ENCODE measurements at places on chromosomes 4 and X.

DNA sequence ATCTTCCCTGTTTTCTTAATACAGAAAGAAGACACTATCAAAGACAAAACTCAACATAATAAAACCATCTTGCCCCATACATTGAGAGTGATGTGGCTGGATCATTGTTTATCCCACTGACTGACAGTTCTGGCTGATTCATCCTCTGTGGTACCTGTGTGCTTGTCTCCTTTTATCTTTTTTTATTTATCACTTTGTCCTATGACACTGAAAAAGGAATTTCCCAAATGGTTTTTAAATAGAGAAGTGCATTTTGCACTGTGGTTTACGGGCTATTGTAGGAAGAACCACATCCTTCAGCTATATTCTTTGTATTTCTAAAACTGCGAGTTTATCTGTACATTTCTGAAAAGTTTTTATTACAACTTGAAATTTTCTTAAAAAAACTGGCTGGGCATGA is 15.0 kb downstream of the TTC29 start:
- no peak for DNase-seq

DNA sequence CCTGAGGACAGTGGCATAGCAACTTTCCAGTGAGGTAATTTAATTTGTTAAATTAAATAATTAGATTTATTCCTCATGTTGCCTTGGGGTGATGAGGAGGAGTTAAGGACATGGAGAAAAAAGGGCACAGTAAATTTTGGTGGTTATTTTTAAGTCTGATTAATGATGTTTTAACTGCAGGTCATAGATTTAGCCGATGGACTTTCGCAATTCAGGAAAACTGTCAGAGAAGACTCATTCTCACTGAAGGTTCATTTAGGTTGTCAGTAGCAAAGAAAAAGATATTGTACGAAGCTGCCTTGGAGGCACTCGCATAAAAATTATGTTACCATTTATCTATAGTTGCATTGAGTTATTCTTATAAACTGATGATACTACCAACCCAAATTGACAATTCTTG is 164.2 kb upstream of the PITX2 start:
- DNase-seq, result no peak

DNA sequence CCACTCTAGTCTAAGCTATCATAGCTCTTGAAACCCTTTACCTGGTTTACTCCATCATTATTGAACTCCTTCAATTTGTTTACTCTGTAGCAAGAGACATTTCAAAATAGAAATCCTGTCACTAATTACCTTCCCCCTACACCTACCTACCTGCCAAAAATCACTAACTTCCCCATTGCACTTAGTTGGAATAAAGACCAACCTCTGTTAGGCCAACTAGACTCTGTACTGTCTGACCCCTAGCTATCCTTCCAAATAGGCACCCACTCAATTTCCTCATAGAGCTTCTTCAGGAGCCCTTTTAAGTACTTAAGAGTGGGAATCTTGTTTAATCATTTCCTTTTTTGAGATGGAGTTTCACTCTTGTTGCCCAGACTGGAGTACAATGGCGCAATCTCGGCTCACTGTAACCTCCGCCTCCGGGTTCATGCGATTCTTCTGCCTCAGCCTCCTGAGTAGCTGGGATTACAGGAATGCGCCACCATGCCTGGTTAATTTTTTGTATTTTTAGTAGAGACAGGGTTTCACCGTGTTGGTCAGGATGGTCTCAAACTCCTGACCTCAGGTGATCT is 8.9 kb upstream of the CDKL2 start:
- no peak for DNase-seq

DNA sequence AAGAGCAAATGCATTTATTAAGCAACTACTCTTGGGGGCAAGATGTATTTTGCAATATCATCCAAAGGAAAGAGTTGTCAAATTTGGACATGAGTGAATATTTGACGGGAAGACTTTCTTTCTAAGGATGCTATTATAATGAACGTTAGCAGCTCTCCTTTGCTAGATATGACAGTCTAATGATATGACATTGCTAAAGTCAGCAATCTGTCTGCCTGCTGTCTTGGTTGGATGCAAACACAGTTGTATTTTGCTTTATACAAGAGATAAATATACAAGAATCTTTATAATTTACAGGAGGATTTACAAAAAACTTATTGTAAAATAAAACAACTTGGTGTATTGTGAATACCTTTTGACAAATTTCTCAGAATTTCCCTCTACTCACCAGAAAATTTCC is 37.5 kb downstream of the MAGEC1 start:
- no peak for DNase-seq

DNA sequence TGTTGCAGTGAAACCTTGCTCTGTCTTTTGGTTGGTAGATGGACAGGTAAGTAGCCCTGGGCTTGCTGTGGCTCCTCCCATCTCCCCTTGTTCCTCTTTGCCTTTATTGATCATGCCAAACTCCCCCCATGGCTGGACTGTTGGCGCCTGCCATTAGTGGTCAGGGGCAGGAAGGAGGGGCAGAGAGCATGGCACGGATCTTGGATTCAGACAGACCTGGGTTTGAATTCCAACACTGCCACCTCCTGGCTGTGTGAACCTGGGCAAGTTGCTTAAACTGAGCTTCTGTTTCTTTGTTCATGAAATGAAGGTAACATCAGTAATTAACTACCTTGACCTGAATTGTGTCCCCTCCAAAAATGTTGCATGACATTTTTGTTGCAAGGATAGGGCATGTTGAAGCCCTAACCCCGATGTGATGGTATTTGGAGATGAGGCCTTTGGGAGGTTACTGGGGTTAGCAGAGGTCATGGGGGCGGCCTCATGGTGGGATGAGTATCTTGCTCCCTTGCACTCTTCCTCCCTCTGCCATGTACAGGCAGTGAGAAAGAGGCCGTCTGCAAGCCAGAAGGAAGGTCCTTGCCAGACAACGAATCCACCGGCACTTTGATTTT is 6.0 kb downstream of the SLC2A9 start:
- no peak for DNase-seq

- no peak for DNase-seq
Measured at GRCh38 chrX:127732709-127733108, 319.5 kb downstream of the ACTRT1 start.

DNA sequence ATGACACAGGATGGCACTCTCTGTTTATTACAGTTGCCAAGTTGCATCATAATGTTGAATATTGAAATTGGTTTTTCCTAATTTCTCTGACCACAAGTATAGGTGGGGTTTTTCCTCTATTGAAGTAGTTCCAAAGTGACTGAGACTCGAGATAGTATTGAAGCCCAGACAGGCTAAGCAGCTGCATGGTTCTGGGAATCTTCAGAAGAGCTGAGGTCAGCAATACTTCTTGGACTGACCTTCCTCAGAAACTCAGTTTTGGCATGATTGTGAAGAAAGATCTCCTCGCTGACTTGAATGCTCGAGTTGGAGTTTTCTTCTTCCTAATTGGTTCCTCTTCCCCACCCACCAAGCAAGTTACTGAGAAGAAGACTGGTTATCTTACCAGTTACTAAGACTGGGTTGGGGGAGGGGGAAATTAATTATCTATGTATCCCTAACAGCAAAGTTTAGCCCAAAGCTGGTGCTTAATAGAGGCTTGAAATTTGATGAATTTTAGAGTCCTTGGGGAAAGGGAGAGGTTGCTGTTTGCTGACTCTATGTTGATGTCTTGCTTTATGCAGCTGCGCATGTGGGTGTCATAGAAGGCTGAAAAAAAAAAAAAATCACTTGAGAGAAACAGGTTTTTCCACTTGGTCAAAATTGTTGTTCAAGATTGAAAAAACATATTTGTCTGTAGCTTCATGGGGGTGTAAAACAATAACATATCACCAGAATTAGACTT is 91.1 kb downstream of the P2RY10 start:
- no peak for DNase-seq

GRCh38 chrX:48897157-48897624 is 377 bp downstream of the TIMM17B start:
- DNase-seq, result peak; percentile 64

DNA sequence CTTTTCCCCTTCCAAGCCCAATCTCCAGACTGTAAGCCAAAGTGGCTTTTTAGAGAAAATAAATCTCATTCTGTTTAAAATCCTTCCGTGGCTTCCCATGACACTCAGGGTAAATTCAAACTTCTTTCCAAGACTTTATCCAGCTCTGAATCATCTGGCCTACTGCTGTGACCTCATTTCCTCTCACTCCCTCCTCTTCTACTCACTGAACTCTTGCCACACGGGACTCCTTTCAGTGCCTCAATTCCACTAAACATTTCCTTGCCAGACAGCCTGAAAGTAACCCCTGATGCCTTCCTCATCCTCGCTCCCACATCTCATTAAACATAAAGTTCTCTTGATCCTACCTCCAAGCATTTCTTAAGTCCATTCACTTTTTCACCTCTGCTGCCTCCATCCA is 27.8 kb upstream of the RNF128 start:
- DNase-seq, result no peak

- DNase-seq, result no peak
Measured at GRCh38 chr4:98648602-98649001, 9.8 kb downstream of the TSPAN5 start.

DNA sequence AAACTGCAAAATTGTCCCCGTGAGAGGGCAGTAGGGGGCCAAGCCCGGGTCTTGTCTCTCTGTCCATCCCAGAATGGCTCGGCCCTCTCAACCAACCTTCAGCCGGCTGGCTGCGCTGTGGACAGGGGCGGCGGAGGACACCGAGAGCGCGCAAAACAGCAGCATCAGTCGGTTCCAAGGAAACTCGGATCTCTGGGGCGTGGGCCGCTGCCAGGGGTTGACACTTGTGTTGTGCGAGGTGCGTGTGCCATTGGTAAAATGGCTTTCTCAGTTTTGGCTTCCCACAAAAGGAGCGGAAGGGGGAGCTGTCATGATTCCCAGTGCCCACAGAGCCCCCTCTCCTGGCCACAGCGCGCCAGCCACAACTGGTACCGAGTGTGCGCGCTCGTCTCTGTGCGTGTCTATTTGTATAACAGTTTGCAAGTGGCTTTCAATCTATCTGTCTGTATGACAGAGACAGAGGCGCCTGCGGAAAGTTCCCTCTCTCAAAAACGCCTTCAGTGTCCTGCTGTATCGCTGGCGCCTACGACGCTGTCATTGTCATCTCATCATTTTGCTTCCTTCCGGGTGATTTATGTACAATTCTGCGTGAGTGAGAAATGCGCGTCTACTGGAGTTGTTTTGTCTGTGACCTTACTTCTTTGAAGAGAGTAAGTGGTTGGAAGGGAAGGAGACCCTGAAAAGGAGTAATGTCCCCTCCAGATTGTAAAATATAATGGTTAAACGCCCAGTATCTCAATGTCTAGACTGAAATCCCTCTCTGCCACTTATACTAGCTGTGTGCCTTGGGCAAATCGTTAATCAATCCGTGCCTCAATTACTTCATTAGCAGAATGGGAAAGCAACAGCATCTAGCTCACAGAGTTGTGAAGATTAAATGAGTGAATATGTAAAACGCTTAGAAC is 1.8 kb downstream of the DKK2 start:
- DNase-seq, result no peak

GRCh38 chr4:76306882-76307659 is 538 bp downstream of the STBD1 start:
- no peak for DNase-seq

- no peak for DNase-seq
Measured at GRCh38 chr4:87567191-87567590, 38.0 kb upstream of the SPARCL1 start.

DNA sequence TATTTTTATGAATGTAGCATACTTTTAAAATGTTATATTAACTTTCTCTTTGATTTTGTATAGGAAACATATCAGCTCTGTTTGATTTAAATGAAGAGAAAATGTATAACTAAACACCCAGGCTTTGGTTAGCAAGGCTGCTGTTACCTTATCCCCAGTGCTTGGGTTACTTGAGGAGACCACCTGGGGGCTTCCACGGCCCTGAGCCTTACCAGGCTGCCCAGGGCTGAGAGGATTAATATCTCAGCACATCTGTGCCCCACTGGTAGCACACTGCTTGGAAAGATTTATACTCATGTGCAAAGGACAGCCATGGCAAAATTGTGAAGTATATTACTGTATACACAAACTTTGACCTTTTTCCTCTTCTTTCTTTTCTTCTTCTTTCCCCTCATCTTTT is 752.9 kb downstream of the RAPGEF2 start:
- DNase-seq, result no peak

DNA sequence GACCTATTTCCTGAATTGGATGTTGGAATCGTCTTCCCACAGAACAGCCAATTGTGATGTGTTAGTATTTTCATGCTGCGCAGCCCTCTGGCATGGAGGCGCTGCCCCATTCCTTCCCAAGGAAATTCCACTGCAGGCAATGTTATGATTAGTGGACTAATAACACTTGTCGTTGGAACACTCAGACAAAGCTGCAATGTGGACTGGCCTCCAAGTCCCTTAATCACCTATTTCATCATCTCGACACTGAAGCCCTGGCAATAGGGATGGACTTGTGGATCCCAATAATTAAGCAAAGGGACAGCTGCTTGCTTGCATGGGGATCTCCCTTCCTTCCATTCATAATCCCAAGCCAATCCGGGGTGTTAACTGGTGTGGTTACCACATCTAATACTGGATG is 78.8 kb upstream of the PLAC1 start:
- DNase-seq, result no peak

- DNase-seq, result no peak
Measured at GRCh38 chr4:46277165-46277951, 112.6 kb downstream of the GABRA2 start.

DNA sequence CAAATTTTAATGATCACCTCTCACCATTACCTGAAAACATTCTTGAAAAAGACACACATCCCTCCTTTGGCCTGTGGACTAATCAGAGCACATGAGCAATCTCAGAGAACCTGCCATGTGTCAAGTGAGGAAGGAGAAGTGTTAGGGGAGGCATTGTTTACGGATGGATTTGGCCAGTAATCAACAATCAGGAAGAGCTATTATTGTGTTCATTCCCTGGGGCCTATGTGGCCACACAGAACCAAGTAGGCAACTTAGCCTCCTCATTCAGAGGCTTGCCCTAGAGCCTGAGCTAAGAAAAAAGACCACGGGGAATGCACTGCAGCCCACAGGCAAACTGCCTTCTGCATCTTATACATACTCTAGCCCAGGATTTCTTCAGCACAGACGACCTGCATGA is 40.6 kb upstream of the DOCK11 start:
- no peak for DNase-seq

- no peak for DNase-seq
Measured at GRCh38 chr4:152448854-152449253, 87.0 kb downstream of the FBXW7 start.

- no peak for DNase-seq
Measured at GRCh38 chr4:126405369-126405982, 1090.7 kb downstream of the FAT4 start.

GRCh38 chr4:4481399-4481994 is 60.4 kb downstream of the STX18 start:
- DNase-seq, result no peak

GRCh38 chrX:46750889-46751288 is 8.0 kb downstream of the SLC9A7 start:
- DNase-seq, result no peak
